ENCODE measurements at places on chromosomes 4 and X.

- no peak for DNase-seq
Observed at GRCh38 chr4:98314791-98315565, 53.8 kb downstream of the RAP1GDS1 start.

DNA sequence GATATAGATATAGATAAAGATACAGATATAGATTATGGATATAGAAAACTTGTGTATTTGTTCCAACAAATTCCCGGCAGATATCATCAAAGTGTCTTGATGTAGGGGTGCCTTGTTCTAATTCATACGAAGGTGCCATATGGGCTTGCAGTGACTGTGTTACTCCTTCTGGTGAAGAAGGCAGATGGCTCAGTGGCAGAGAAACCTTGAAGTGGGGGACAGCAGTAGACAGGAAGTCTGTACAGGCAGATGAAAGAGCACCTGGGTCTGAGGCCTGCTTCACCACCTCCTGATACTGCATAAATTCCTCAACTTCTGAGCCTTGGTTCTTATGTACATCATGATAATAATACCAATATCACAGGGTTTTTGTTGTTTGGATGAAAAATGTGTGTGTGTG, 179.5 kb upstream of the GATB start:
- no peak for DNase-seq

- no peak for DNase-seq
Observed at GRCh38 chr4:182141061-182141460, 102.1 kb upstream of the TENM3 start.

DNA sequence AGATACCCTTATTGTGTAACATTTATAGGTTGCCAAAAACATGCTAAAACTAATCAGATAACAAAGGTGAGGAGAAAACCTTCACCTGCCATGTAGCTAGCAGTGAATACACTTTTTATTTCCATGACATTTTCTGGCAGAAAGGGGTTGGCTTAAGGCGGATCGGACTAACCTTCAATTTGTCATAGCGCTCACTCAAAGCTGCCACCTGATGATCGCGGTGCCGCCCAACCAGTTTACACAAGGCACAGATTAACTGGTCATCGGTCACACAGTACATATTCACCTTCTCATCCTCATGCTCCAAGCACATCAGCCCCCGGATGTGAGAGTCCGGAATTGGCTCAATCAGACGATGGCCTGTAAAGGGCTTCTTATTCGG, 53.7 kb downstream of the MID1 start:
- no peak for DNase-seq

- DNase-seq: no peak
Observed at GRCh38 chr4:184808713-184809050, 17.1 kb downstream of the ACSL1 start.

GRCh38 chr4:40405193-40405592, 70.1 kb downstream of the CHRNA9 start:
- no peak for DNase-seq
